Keratinocyte (primary cell): ENCODE measurements at places on chromosomes 12 and 14. TPM values are rescaled to one million over a fixed set of nuclear protein-coding genes. Genes with fewer than 3 reads are reported as not detected.

Gene OVCH1
- polyA plus RNA-seq, result 0.04 to 0.08 TPM in 2 of 3 replicates, not detected in the other

Gene SCNN1A
- polyA plus RNA-seq, result 3.8 to 13.2 TPM (median 11.1 TPM) in 3 replicates

Gene SLC25A47
- polyA plus RNA-seq, result not detected in 3 replicates

GRCh38 chr12:96063046-96063445 is 27.7 kb upstream of the LTA4H start:
- DNase-seq, result no peak
- H3K27ac ChIP-seq, result no peak overlapping the region
- H3K4me1 ChIP-seq, result no peaks in the 10 kb centered on the region
- no peaks in the 10 kb centered on the region for H3K36me3 ChIP-seq

- no peaks in the 10 kb centered on the region for H3K27me3 ChIP-seq
- no peaks in the 10 kb centered on the region for H3K36me3 ChIP-seq
- peak overlapping the region; percentile 62 for H3K27ac ChIP-seq
- peak overlapping the region; percentile 87 for H3K4me3 ChIP-seq
These were observed 660 bp upstream of the HCFC2 start for GRCh38 chr12:104063712-104064030.
